ENCODE measurements at places on chromosomes 3 and 15. TPM values are rescaled to one million over a fixed set of nuclear protein-coding genes. Genes with fewer than 3 reads are reported as not detected.

RBP2 gene
- not detected for total RNA-seq

GP5 gene
- total RNA-seq, result not detected

SEMA7A gene
- 12.0 TPM for total RNA-seq

OIP5 gene
- total RNA-seq, result 27.5 TPM

GRCh38 chr3:56822501-56822900 is 20.8 kb upstream of the ARHGEF3 start:
- no peak for DNase-seq

DNA sequence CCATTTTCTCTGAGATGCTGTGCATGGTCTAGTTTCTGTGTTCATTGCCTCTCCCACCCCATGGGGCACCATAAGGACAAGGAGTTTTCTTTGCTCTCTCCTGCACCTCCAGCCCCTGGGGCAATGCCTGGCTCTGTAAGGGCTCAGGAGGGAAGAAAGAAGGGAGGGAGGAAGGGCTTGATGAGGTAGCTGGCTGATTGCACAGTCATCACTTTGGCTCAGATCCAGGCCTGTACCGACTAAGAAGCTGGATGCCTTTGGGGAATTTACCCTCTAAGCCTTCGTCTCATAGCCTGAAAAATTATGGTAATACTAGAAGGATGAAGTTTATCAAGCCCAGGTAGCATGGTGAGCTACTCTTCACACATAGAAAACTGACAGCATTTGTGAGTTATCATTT is 382.9 kb downstream of the GABRG3 start:
- DNase-seq, result no peak

Data from MG63 (cell line).